ENCODE measurements at places on chromosomes 1 and 21.

DNA sequence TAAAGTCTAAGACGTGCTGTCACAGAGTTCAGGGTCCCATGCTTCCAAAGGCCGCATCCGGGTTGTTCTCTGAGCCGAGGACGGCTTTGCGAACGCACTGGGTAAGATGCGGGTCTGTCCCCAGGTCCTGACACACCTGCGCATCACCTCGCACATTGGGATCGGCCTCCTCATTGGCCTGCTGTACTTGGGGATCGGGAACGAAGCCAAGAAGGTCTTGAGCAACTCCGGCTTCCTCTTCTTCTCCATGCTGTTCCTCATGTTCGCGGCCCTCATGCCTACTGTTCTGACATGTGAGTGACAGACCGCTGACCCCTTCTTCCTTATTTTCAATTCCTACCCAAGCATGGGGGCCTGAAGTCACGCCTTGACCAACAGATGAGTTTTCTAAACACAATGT is 25.3 kb downstream of the TFF3 start:
- DNase-seq = no peak

GRCh38 chr1:237180256-237180655 is 138.3 kb downstream of the RYR2 start:
- DNase-seq = no peak

DNA sequence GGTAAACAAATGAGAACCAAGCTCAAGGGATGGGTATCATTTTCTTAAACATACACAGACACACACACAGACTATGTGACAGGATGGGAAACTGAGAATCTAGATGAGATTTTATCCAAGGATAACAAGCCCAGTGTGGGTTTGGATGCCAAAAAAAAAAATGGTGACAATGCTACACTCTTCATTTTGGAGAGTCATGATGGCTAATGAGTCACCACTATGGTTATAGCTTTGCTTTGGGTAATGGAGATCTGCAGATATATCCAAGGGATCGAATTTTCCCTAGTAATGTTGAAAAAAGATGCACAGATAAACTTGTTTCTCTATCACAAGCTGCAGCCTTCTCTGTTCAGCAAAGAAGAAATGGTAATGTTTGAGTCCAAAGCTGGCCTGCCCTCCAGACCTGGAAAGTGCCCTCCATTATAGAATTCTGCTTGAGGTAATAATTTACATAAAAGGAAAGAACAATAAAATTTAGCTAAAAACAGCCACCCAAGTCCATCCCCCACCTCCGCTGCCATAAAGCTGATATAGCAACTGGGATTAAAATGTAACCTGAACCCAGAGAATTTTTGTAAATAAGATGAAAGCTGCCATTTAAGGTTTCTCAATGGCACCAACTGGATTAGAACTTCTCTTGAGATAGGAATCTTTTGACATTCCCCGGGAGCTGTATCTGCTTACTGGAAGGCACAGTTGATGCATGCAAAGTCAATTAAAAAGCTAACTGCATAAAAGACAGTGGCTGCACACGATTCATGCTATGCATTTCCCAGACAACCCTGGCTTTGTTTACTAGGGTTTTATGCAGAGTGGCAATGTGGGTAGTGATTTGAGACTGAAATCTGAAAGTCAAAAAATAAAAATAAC is 395.2 kb upstream of the LYPLAL1 start:
- no peak for DNase-seq

- no peak for DNase-seq
Measured at GRCh38 chr1:244559561-244559960, 93.4 kb upstream of the DESI2 start.

GRCh38 chr1:96374076-96374762 is 347.4 kb upstream of the PTBP2 start:
- DNase-seq = no peak

GRCh38 chr1:222071387-222071786 is 329.5 kb upstream of the DUSP10 start:
- no peak for DNase-seq

GRCh38 chr1:219220945-219221344 is 47.3 kb downstream of the LYPLAL1 start:
- no peak for DNase-seq

Data from Jurkat, Clone E6-1 (cell line).